ENCODE measurements at places on chromosomes 3 and 15.

GRCh38 chr3:116678853-116679252 is 30.7 kb upstream of the TUSC7 start:
- no peak for DNase-seq

GRCh38 chr15:69082021-69082502 is 67.6 kb downstream of the NOX5 start:
- DNase-seq, result no peak

DNA sequence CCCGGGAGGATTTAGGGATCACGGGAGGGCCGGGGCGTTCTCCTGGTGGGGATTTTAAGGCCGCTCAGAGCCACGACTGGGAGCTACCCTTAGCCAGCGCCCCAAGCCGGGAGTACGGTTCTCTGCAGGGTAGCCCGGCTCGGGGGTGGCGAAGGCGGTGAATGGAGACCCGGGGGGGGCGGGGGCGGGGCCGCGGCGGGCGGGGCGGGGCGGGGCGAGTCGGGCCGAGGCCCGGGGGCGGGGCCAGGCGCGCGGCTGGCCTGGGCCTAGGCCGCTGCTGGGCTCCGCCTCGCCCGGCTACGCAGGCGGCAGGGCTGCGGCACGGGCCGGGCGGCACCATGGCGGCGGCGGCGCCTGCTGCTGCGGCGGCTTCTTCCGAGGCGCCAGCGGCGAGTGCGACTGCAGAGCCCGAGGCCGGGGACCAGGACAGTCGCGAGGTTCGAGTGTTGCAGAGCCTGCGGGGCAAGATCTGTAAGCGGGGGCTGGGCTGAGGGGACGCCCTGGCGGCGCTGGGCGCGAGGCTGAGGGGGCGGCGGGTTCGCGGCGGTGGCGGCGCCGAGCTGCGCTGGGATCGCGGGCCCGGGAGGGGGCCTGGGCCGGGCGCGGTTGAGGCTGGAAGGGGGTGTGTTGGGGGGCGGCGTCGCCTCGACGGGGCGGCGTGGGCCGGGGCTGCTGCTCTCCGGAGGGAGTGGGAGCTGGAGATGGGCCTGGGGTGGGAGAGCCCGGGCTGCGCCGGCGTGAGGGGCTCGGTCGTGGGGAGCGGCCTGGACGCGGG is at the start of gene RASA2:
TSS of gene RASA2 (plus strand) at position 282 of the 775 bp plus-strand sequence. CDS start at position 339, 57 bp downstream.
- peak; percentile 64 for DNase-seq

DNA sequence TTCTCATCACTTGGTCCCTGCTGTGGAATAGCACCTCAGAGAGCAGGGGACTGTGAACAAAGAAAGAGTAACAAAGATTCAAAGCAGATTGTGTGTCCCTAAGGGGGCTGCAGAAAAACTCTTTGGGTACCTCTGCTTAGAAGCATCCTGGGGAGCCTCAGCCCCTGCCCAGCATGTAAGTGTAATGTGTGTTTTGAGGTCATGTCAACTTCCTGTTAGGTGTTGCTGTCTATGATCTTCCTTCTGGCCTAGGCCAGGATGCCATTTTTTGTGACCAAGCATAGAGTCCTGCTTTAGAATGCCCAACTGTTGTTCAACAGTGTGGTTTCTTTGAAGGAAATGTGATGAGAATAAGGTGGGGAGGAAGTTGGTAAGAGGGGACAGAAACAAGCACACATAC is 77.1 kb upstream of the BCL6 start:
- no peak for DNase-seq

- DNase-seq, result no peak
These were observed 319.2 kb upstream of the SEMA6D start for GRCh38 chr15:47398132-47398531.

DNA sequence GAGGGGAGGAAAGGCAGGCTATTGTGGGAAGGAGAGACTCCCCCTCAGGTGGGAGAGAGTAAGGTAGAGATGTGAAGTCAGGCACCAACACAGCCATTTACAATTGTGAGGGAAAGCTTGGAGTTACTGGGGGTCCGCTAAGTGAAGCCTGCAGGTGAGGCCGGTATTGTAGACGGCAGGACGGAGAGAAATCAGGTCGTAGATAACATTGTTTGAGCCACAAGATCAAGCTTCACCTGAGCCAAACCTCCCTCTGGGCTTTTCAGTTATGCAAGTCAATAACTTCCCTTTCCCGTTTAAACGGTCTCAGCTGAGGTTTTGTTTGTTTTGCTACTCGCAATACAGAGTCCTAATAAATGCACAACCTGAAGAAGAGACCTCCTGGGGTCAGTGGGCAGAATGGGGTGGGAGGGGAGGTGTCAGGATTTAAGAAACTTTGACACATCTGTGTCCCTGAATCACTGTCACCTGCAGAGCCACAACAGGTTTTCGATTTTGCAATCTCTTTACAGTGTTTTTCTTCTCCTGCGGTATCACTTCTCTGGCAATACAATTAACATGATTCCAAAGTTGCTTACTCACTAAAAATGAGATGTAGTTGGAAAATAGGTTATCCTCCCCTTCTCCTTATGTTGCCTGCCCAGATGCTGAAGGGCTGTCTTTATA is 72.0 kb upstream of the GLCE start:
- no peak for DNase-seq

DNA sequence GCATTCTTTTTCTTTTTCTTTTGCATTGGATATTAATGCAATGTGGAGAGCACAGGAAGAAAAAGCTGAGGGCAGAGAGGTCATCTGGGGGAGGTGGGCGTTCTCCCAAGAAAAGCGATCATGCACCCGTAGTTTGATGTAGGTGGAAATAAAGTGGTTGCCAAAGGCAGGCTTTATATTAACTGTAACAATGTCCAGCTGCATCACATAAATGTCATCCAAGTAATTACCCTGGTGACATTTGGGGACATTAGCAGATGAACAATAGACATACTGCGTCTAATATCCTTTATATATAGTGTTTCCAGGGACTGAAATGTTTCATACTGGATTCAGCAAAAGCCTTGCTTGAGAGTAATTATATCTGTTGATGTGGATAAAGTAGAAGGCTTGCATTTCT is 135.5 kb downstream of the CNTN6 start:
- DNase-seq, result no peak

DNA sequence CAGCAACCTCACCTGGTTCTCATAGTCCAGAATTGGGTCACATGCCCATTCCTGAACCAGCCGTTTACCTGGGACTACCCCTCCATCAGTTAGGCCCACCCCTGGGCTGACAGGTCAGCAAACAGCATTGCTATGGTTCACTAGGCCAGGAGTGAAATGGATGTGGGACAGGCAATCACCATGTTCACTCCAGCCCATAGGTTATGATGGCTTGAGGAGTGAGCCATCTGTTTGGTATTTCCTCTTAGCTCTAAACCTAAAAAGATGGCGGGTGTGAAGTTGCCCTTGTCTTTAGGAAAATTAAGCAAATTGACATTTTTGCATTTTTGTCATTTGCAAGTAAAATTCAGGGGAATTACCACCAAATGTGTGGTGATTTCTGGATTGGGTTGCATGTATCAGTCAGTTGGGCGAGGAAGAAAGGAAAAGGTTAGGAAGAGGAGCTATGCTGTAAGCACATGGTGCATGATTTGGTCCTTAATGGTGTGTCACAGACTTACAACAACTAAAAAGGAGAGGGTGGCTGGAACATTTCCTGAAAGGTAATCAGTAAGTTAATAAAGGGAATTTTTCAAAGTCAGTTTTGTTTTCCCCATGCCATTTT is 17.2 kb downstream of the NXPE3 start:
- no peak for DNase-seq

DNA sequence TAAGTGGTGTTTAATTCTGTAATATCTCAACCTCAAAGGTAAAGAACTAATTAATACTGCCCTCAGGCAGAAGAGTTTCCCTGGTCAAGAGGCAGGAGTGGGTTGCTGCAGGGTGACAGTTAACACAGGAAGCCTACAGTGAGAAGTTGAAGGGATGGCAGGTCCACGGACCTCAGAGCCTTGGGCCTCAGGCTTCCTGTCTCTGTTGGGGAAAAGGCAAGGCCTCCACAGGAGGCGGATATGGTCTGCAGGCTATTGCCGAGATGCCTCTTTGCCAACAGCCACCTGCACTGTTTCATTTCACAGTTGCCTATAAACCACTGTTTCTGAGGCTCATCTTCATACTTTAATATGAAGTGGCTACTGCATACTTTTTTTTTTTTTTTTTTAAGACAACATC is 33.3 kb upstream of the RPN1 start:
- DNase-seq, result no peak

GRCh38 chr3:101878589-101878988 is 29.3 kb downstream of the NFKBIZ start:
- DNase-seq, result no peak

- DNase-seq, result no peak
These were observed 108.0 kb downstream of the MFSD1 start for GRCh38 chr3:158909870-158910269.
